ENCODE measurements at places on chromosomes 3 and 15. TPM values are rescaled to one million over a fixed set of nuclear protein-coding genes. Genes with fewer than 3 reads are reported as not detected.

DNA sequence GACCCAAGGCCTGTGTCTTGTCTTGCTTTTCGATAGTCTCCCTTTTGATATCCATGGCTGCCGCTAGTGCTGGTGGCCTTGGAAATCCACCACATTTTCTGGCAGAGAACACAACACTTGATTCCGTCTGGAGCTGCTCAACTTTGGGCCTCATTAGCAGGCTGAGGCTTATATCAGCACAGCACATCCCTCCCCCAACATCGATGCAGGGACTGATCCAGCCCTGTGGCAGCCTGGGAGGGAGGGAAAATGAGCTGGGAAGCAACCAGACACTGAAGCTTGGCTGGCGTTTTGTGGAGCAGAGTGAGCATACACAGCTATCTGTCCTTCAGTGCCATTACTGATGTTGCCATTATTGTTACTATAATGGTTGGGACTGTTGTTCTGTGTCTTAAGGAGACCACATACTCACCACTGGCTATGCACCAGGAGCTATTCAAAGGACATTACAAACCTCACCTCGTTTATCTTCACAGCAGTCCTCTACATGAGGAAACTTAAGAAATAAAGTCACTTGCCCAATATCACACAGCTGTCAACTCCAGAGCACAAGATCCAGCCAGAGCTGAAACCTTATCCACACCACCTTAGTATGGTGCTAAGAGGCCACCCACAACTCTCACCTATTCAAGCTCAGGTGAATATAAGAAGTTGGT is 102.9 kb downstream of the SUCLG2 start:
- peak; percentile 9 for DNase-seq

Gene PCSK6
- 12.3 TPM for total RNA-seq

- DNase-seq: peak; percentile 79
These were observed 19.2 kb downstream of the EXOSC7 start for GRCh38 chr3:44995142-44995770.

DNA sequence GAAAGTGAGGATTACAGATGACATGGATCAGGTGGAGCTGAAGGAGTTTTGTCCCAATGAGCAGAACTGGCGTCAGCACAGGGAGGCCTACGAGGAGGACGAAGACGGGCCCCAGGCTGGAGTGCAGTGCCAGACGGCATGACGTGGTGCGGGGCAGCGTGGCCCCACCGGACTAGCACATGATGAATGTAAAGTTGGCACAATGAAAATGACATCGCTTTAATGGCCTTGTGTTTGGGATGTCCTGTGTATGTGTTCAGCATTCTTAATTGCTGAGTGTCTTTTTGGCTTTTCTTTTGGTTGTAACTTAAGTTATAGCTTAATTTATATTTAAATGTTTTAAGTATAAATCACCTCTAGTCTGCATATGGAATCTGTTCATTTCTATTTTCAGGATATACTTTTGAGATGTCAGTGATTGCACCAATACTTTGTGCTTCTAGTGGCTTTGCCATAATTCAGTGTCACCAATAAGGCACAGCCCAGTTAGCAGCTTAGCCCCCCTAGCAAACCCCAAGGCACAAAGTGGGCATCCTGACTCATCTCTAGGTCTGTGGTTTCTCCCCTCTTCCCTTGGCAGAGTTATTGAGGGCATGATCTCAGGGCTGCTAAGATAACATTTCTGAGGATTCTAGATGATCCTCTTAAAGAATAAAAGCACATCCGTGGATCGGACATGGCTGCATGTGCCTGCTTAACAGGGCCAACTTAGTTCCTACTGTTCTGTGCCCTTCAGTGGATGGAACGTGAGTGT is 16.1 kb downstream of the DNAJA4 start:
- DNase-seq: no peak

GRCh38 chr15:29819979-29820378 is 2.3 kb downstream of the TJP1 start:
- DNase-seq: no peak

Gene PRSS50
- total RNA-seq: 0.50 TPM
